ENCODE measurements at places on chromosomes 11 and 22. TPM values are rescaled to one million over a fixed set of nuclear protein-coding genes. Genes with fewer than 3 reads are reported as not detected.

GRCh38 chr11:32244453-32244852, 153.6 kb downstream of the RCN1 start:
- DNase-seq = no peak

The RASD2 gene
- total RNA-seq = 0.91 TPM

The YPEL4 gene
- 4.2 TPM for total RNA-seq

DNA sequence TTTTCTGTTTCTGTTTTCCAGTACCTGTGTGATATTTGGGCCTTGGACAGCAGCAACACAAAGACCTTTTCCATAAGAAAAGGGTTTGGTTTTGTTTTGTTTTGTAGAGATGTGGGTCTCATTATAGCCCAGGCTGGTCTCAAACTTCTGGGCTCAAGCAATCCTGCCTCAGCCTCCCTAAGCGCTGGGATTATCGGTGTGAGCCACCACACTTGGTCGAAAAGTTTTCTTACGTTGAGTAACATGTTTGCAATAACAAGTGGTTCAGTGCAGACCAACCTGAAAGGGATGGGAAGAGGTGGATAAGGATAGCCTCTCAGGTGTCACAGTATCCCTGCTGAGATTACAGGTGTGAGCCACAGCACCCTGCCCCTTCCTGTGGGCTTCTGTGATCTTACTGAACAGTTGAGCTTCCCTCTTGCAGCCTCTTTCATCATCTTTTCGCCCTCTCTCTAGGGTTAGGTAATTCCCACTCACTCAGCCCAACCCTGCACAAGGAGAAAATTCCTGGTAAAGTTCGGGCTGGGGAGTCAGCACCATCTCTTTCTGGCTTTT, 3.5 kb upstream of the MRPL48 start:
- no peak for DNase-seq

- DNase-seq = no peak
Observed at GRCh38 chr11:115097796-115098408, 406.3 kb downstream of the CADM1 start.

GRCh38 chr11:107858217-107859070, at the start of gene SLC35F2:
Gene SLC35F2 (minus strand): TSS chr11:107858787. CDS start chr11:107858767, 20 bp downstream.
- peak; percentile 93 for DNase-seq

- no peak for DNase-seq
Observed at GRCh38 chr11:11747570-11747969, 94.2 kb upstream of the USP47 start.

GRCh38 chr22:50115693-50116092, 25.9 kb downstream of the MOV10L1 start:
- DNase-seq = no peak

The NPAS4 gene
- not detected for total RNA-seq

The MS4A4A gene
- 47.1 TPM for total RNA-seq

The FKBP2 gene
- 40.9 TPM for total RNA-seq

- DNase-seq = no peak
Observed at GRCh38 chr11:66570079-66570849, 1.9 kb upstream of the CTSF start.

GRCh38 chr22:49152127-49152938, 675.3 kb downstream of the BRD1 start:
- DNase-seq = no peak

- no peak for DNase-seq
Observed at GRCh38 chr11:6557761-6558674, 45.4 kb downstream of the RRP8 start.

The KRTAP5-11 gene
- total RNA-seq = not detected

The IL18 gene
- total RNA-seq = 37.1 TPM

The SLC22A6 gene
- not detected for total RNA-seq

- DNase-seq = peak; percentile 35
Observed at GRCh38 chr11:13338427-13339069, 61.0 kb downstream of the BMAL1 start.

GRCh38 chr11:128471138-128471661, 116.2 kb downstream of the ETS1 start:
- DNase-seq = no peak

GRCh38 chr11:95835768-95836488, 45.6 kb downstream of the CEP57 start:
- DNase-seq = no peak

- DNase-seq = no peak
Observed at GRCh38 chr11:4064278-4064955, 30.2 kb upstream of the RRM1 start.

GRCh38 chr22:26215736-26216135, 46.5 kb downstream of the SEZ6L start:
- no peak for DNase-seq

- DNase-seq = no peak
Observed at GRCh38 chr11:47924184-47924691, 56.1 kb upstream of the PTPRJ start.

The CECR2 gene
- total RNA-seq = 7.2 TPM

The HTATIP2 gene
- 97.8 TPM for total RNA-seq

DNA sequence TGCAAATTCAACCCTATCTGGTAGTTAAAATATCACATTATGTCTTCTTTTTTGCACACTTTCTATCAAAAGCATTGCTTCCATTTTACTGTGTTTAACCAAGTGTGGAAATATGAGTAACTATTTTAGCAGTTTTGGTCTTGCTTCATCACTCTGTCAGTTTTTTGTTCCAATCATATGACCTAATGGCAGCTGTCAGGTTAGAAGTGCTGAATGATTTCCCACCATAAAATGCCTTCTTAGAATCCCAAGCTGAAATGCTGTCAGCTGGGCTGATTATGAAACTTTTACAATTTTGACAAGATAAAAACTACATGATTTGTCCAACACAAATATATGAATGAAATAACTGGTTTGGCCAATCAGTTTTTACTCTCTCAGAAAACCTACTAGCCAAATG, 1654.6 kb upstream of the RAG2 start:
- DNase-seq = no peak

The CHST1 gene
- total RNA-seq = 3.0 TPM

DNA sequence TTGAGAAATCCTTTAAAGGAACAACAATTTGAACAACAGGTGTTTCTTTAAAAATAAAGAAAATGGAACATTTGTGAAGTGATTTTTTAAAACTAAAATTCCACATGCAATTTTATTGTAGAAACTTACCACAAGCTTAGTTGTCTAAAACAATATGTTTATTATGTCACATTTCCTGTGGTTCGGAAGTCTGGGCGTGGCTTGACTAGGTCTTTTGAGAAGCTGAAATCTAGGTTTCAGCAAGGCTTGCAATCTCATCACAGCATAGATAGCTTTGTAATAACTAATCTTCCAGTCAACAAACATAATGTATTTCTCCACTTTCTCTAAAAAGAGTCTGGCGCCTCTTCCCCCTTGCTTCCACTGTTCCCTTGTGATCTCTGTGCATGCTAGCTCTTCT, 27.0 kb downstream of the MS4A6A start:
- DNase-seq = no peak

Data from upper lobe of left lung (tissue), 6 donors.